Muscle of leg (tissue), 16 donors: ENCODE measurements at places on chromosomes 1 and 21. TPM values are rescaled to one million over a fixed set of nuclear protein-coding genes. Genes with fewer than 3 reads are reported as not detected.

Gene KRTAP21-2
- not detected for total RNA-seq

Gene NT5C1A
- 9.3 TPM for total RNA-seq

Gene AMY2A
- total RNA-seq = not detected

Gene IRF6
- 0.49 TPM for total RNA-seq

DNA sequence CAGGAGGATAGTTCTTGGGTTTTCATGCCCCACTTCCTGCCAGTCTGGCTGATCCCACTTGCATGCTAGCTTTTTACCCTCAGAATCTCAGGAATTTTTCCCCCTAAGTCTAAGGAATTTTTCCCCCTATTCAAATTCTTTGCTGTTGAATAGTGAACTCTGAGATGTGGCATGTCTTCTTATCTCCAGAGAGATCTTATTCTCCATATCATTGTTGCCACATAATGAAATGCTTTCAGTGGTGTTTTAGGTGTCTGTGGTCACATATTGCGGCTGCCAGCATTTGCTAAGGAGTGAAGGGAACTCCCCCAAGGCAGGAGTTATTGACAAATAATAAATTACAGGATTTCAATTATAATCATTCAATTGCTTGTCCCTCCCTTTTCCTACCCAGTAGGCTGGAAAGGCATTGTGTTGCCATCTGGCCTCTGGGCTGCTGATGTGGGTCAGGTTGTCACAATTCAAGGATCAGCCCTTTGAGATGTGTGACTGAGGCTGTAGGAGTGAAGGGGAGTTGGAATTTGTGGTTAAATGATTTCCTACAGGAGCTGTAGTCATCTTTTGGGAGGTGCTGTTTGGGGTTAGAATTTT lies 3.9 kb upstream of the FLG start:
- DNase-seq = no peak
